ENCODE measurements at places on chromosomes 3 and 15.

- DNase-seq: no peak
Measured at GRCh38 chr3:112360561-112360960, 27.6 kb downstream of the CD200 start.

GRCh38 chr15:31871887-31872281, 158.4 kb upstream of the CHRNA7 start:
- no peak for DNase-seq

GRCh38 chr3:123984957-123985356, 7.0 kb downstream of the ROPN1 start:
- DNase-seq: peak; percentile 61

DNA sequence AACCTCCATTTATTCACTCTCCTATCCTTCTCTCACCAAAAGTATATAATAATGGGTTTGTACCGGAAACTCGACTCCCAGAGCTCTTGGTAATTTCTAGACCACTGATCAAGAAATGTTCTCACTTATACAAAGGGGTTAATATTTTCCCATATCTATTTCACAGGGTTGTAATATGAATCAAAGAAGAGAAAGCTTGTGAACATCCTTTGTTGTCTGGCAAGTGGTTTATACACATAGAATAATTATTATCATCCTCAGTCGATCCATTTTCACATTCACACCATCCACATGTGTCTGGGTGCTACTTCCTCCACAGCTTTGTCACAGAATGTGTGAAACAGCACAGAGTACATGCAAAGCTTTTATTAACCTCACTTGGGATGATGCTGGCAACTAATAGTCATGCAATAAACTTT, 29.9 kb upstream of the STT3B start:
- no peak for DNase-seq

- no peak for DNase-seq
Measured at GRCh38 chr15:78551902-78552301, 11.7 kb downstream of the PSMA4 start.

GRCh38 chr3:72174040-72174439, 389.1 kb upstream of the PROK2 start:
- DNase-seq: no peak

DNA sequence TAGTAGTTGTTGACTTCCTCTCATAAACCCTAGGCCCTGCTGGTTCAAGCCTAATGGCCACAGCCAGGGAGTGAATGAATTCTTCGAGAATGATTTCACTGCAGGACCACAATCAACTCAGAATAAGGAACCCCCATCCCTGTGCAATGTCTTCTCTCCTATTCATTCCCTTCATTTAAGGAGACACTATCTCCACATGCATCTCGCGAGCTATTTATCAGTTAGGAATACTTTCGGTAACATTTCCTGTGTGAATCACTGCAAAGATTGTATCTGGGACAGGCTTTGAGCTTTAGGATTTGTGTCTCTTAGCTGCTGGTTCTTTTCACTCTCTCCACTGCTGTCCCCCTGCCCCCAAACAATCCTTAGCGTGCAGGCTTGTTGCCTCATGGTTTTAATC, 94.4 kb downstream of the MYLK start:
- no peak for DNase-seq

DNA sequence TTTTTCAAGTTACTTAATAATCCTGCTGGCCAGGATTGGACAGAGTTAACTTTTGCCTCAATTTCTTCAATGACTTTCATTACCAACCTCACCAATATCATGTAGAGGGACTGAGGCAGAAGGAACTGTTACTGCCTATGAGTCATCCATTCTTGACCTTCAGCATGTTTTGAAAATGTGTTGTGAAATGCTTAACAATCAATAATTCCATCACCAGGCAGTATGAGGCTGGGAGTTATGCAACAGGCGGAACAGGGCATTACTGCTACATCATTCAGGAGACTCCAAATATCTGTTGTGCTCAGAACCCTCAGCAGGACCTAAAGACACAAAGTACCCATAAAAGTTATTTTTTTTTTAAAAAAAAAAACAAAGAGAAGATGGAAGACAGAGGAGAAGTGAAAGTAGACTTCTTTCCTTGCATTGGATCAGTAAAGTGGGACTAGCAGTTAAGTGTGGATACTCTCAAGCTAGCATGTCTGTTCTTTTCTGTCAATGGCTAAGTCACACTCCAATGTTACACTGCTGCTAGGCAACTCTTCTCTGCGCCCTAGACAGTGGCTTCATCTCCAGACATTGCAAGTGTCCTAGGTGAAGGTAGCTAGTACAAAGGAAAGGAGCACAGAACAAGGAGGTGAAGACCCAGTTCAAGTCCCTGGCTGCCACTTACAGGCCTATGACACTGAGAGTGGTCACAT, 184.9 kb upstream of the LPP start:
- no peak for DNase-seq

Data from NCI-H1105 (cell line).